ENCODE measurements at places on chromosomes 2 and 18.

DNA sequence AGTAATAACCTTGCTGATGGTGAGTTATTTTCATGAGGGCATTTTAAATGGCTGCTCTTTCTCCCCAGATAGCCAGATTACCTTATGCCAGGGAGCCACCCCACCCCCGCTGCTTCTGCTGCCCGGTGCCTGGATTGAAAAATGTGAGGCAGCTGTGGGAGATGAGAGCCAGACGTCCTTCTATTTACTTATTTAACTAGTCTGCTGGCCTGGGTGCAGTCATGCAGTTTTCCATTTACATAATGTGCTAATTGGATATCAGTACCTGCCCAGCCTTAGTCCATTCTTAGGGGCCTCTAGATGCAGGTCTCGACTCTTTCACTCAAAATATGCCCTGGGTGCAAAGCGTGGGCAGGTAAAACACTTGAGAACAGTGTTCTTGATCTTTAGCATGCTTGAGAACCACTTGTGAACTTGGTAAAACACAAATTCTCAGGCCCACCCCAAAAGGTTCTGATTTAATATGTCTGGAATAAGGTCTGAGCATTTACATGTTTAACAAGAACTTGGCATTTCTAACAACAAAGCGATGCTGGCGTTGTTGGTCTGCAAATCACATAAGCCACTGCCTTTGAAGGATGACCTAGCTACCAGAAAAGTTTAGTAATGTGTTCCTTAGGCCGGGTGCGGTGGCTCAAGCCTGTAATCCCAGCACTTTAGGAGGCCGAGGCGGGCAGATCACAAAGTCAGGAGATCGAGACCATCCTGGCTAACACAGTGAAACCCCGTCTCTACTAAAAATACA lies 154.3 kb downstream of the NRP2 start:
- no peak for DNase-seq

GRCh38 chr18:1017227-1018058 lies 112.8 kb downstream of the ADCYAP1 start:
- no peak for DNase-seq

- DNase-seq = no peak
These were observed 26.8 kb upstream of the ERCC3 start for GRCh38 chr2:127320586-127321275.

DNA sequence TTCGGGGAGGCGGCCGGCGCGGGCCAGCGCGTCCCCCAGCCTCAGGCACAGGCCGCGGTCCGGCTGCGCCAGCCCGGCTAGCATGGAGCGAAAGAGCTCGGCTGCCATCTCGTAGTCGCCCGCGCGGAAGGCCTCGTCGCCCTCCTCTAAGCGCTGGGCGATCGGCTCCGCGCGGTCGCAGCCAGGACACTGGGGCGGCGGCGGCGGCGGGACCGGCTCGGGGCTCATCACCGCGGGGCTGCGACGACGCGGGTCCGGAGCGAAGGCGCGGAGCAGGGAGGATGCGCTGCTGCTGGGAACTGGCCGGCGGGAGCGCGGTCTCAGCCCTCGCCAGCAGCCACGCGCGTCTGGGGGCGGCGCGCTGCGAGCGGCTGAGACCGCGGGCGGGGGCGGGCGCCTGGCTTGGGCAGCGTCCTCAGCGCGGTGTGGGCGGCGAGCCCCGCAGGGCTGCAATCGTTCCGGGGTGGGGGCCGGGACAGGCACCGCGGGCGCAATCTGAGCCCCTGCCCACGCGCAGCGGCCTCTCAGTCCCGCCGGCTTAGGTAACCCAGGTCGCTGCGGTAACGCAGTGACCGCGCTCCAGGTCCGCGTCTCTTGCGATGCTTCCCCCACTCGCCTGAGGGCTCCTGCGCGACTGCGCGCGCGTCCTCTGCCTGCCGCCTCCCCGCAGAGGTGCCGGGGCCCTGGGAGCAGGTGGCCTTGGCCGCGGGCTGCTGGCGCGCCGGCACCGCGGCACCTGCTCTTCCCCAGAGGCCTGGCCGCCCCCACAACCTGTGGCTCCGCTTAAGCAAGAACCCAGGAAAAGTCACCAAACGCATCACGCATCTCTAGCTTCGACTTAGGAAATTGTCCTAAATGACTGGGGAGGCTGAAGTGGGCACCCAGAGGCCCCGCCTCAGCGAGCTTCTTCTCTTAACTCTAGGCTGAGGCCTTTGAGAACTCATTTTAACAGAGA lies at the start of gene LONRF2:
LONRF2 (minus strand) TSS at position 636 of the 955 bp plus-strand sequence; CDS start at position 228, 408 bp downstream.
- no peak for DNase-seq

DNA sequence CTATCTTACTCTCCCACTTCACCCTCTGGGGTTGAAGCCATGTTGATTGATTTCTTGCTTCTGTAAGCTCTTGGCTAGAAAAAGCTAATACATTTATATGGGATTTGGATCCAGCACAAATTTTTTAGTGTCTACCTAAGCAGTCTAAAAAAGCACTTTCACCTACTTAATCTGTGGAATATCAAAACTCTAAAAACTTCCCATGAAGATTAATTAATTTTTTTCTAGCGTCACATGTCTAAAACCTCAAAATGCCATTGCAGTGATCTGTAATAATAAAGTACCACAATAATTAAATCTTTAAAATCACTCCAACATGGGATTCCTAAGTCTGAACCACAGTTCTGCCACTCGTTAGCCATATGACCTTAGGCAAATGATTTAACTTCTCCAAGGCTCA lies 180.1 kb downstream of the EN1 start:
- no peak for DNase-seq

DNA sequence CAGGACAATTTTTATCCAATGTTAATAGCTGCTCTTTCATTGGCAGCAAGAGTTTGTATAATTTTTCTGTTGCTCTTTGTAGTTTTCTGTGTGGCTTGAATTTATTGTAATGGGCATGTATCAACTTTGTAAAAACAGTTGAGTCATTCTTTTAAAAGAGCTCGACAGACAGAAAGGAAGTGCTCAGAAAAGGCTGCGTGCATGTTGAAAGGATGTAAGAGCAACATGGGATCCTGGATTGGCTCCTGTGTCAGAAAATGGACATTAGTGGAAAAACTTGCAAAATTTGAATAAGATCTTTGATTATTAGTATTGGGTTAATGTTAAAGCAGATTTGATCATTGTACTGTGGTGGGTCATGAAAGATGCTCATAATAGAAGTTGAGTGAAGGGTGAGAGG lies 93.3 kb upstream of the CDC42EP3 start:
- DNase-seq = no peak

DNA sequence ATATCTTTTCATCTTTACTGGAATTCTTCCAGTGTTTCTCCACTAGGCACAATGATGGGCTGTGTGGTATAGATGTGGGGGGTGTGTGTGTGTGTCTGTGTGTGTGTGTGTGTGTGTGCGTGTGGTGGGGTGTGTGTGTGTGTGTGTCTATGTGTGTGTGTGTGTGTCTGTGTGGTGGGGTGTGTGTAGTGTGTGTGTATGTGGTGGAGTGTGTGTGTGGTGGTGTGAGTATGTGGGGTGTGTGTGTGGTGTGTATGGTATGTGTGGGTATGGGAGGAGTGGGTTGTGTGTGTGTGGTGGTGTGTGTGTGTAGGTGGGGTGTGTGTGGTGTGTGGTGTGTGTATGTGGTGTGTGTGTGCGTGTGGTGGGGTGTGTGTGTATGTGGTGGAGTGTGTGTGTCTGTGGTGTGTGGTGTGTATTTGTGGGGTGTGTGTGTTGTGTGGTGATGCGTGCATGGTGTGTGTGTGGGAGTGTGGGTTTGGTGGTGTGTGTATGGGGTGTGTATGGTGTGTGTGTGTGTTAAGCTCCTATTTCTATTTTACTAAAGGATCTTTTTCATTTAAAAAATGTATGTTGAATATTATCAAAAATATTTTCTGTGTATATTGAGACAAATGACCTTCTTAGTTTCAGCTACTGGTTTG lies 84.2 kb downstream of the IRS1 start:
- no peak for DNase-seq

Measured in T-cell (primary cell).